ENCODE measurements at places on chromosomes 6 and 20.

DNA sequence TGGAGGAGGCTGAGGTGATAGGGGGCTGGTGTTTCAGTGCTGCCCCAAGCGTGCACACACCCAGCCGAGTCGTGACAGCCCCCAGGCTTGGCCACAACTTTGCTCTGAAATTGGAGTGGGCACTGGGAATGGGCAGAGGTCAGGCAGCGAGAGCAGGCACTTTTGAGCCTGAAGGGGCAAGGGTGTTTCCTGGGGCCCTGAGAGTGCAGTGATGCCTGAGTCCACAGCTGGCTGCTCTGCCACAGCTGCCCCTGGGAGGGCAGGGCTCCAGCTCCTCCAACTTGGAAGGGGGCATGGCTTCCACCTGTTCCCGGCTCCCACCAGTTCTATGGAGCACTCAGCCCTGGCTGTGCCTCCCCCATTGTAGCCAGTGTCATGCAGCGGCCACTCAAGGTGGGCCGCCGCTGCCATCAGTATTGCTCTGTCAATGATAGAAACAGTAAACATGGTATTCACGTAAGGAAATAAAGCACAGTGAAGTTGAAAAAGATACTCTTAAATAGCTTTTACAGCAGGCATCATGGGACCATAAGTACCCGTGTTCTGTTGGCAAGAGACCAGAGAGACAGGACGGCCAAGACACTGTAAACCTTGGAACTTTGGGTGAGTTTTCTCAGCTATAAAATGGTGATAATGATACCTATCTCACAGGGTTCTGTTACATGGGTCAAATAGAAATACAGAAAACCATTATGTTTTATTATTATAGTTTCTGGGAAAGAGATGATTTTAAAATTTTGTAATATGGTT lies 108.9 kb downstream of the THEMIS start:
- no peak for DNase-seq

- DNase-seq = no peak
Observed at GRCh38 chr6:17972074-17972952, 15.1 kb downstream of the KIF13A start.

DNA sequence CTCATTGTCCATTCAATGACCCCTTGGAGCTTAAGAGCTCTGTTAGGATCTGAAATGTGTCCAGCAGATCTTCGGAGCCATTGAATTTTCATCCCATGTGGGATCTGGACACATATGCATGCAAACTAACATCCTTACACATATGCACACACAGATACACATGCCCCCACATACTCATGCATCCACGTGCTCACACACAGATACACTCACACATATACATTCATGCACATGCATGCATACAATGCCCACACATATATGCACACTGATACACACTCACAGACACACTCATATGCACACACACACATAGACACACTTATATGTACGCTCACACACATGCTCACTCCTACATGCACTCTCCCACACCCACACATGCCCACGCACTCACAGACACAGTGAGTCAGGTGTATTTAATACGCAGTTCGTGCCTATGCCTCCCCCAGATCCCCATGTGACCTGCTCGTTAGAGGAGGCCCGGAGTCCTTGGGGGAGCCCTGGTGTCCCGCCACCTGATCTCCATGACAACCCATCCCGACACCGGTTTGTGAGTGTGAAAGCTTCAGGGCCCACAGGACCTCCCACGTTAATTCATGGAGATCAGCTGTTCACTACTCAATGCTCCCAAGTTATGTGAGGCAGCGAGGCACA lies 121.9 kb upstream of the SULF2 start:
- no peak for DNase-seq

DNA sequence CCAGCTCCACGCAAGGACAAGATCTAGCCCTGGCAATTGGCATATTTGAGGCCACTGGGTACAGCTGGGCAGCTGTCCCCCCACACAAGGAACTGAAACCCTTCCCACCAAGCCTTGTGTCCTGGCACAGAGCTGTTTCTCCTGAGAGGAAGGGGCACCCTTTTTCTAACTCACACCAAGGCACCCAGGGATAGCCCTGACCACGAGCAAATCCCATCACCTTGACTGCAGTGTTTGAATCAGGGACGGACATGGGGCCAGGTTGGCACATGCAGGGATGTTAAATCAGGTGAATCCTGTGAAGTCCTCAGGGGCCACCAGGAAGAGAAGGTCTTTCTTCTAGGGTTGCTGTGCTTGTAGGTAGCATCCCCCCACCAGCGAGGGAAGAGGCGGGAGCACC lies 246.6 kb downstream of the PREX1 start:
- DNase-seq = no peak

DNA sequence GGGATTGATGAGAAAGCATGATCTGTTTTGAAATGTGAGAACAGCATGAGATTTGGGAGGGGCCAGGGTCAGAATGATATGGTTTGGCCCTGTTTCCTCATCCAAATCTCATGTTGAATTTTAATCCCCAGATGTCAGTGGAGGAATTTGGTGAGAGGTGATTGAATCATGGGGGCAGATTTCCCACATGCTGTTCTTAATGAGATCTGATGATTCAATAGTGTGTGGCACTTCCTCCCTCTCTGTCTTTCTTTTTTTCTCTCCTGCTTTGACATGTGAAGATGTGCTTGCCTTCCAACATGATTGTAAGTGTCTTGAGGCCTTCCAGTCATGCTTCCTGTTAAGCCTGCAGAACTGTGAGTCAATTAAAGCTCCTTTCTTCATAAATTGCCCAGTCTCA lies 1060.3 kb upstream of the CITED2 start:
- DNase-seq = no peak

DNA sequence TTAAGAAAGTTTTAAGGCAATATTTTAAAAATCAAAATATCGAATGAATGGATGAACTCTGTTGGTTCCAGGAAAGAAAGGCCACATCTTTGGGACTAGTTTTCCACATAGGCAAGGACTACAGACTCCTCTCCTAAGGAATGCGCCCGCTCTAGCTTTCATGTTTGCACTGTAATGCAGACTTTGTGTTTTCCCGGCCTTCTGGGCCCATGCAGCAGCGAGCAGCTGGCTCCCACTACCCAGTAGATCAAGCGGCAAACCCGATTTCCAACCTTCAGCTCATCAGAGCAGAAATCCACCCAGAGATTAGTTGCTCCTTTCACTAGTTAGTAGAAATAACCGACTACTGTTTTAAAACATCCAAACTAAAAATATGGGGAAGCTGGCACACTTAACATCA lies 27.7 kb downstream of the OVOL2 start:
- no peak for DNase-seq

- no peak for DNase-seq
Observed at GRCh38 chr6:132919045-132919860, 104.9 kb downstream of the RPS12 start.

GRCh38 chr6:42450477-42451332 lies 1.0 kb downstream of the TRERF1 start:
- DNase-seq = no peak

DNA sequence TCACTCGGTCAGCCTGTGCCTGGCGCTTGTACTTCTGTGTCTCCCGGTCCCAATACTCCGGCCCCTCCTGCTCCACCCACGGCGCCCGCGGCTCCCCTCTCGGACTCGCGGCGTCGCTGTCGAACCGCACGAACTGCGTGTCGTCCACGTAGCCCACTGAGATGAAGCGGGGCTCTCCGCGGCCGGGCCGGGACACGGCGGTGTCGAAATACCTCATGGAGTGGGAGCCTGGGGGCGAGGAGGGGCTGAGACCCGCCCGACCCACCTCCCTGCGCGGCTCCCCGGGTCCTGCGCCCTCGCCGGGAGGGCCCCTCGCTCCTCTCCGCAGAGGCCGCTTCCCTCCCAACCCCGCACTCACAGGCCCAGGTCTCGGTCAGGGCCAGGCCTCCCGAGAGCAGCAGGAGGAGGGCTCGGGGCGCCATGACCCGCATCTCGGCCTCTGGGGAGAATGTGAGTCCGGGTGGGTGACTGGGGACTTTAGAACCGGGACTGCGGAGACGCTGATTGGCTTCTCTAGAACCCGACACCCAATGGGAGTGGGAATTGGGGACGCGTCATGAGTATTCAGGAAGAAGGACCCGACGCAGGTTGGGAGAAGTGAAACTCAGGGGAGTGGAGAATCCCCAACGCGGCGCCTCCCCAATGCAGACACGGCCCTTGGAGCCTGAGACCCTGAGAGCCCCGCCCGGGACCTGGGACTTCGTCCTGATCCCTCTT lies at the start of gene HLA-C:
TSS of gene HLA-C (minus strand) at position 452 of the 717 bp plus-strand sequence. CDS start at position 431, 21 bp downstream.
- DNase-seq = peak; percentile 85

GRCh38 chr6:149990661-149991471 lies 27.1 kb downstream of the ULBP1 start:
- no peak for DNase-seq

GRCh38 chr20:35002426-35003210 lies 47.0 kb downstream of the MYH7B start:
- no peak for DNase-seq

GRCh38 chr6:55734256-55734655 lies 141.1 kb downstream of the BMP5 start:
- DNase-seq = no peak

GRCh38 chr20:1328680-1329330 lies at the start of gene SDCBP2:
SDCBP2 (minus strand) TSS chr20:1329139; CDS start chr20:1320416, 8,723 bp downstream.
- DNase-seq = no peak

GRCh38 chr6:15817100-15817499 lies 154.3 kb upstream of the DTNBP1 start:
- DNase-seq = no peak

DNA sequence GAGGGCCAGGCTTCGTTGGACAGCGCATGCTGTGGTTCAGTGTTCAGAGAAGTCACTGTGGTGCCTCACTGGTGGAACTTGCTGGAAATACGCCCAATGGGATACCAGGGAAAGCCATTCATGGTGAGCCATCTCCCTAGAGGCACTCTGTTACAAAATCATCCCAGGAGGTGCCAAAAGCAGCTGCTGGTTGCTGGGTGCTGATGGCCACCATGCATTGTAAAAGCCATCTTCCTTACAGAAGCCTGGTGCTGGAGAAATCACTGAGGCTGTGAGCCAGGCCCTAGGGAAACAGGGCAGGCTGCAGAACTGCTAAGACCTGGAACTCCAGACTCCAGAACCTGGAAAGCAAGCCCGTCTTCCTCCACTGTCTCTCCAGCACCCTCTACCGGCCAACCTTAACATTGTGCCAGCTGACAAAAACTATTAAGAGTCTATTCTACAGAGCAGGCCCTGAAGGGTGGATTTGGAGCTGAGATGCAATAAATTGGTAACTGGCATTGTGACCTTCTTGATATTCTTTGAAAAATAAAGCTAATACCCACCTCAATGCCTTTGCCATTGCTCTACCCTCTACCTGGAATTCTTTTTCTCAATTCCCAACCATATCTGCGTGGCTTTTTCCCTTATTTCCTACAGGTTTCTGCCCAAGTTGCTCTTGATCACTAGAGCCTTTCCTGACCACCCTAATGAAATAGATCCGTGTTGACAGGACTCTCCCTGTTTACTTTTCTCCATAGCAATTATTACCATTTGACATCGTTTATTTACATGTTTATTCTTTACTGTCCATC lies 18.5 kb downstream of the SNRPB start:
- peak; percentile 60 for DNase-seq

- no peak for DNase-seq
Observed at GRCh38 chr6:30231067-30231466, 17.9 kb upstream of the TRIM26 start.

DNA sequence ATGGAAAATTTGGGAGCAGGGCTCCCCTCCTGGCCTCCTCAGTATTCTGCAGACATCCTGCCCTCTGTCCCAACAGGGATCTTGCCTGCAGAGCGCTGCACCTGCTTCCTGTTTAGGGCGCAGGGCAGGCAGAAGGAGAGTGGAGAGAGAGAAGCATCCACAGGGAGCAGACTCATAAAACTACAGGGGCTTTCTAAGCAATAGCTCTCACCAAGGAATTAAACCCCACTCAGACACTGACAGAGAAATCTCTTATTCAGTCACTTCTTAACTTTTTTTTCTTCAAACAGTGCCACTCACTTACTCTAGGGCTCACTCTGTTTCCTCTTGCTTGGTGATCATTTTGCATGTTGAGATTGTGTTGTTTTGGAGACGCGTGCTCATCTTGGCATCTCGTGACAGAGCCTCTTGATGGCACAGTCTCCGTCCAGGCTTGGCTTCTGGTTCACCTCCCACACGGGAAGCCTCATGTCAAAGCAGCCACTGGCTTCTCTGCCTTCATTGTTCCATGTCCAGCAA lies 153.1 kb upstream of the INSM1 start:
- no peak for DNase-seq

- DNase-seq = no peak
Observed at GRCh38 chr6:165987483-165988301, 180.0 kb downstream of the TBXT start.

GRCh38 chr20:35344354-35344837 lies 52.2 kb upstream of the FAM83C start:
- DNase-seq = no peak

- no peak for DNase-seq
Observed at GRCh38 chr6:25428758-25429317, 149.7 kb downstream of the CARMIL1 start.

- DNase-seq = no peak
Observed at GRCh38 chr6:167058261-167058660, 59.1 kb downstream of the CEP43 start.

GRCh38 chr6:127457456-127458064 lies 1.6 kb downstream of the KIAA0408 start:
- no peak for DNase-seq

GRCh38 chr6:126117251-126117650 lies 130.9 kb downstream of the TRMT11 start:
- DNase-seq = no peak

DNA sequence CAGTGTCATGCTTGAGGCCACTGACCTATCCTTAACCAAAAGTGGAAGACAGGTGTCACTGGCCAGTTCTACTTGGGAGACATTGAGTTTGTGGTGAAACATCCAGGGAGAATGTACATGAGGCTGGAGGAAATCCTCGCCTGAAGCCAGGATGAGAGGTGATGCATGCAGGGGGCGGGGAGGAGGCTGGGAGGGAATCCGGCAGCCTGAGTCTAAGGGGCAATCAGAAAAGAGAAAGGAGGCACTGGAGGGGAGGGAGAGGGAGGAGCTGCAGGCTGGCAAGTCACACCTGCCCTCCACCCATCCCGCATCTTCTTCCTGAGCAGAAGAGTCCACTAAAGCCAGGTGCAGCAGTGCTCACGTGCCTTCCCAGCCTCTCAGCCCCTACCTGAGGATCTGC lies 14.9 kb upstream of the DDO start:
- DNase-seq = no peak

DNA sequence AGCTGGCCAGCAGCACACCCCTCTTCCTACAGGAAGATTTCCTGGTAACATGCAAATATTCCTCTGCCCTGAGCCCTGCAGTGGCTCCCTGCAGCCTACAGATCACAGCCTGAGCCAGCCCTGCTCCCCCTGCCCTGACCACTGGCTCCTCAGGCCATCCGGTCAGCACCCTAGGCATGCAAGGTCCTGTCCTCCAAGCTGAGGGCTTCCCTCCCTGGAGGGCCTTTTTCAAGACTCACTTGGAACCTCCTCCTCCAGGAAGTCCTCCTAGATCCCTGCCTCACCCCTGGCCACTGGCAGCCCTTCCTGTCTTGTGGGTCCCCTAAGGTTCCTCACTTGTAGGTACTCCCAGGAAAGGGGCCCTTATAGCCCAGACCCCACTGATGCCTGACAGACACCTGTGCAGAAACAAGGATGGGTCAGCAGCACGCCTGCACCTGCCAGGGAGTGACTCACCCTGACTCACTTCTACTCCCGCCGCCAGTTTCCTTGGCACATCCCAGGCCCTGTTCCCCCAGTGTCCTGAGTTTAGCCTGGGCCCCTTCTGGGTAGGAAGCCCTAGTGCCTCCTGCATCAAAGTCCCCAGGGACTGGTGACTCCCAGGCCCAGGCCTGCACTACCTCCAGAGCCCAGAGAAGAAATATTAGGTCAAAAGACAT lies 3.2 kb downstream of the SLC4A11 start:
- no peak for DNase-seq

Data from activated CD4-positive, alpha-beta T cell treated with anti-CD3 and anti-CD28 coated beads, Interleukin-2, amount 50 U/mL, for 4 hours (primary cell).